ENCODE measurements at places on chromosomes 7 and 10.

- no peak for DNase-seq
Observed at GRCh38 chr7:132866144-132866531, 215.8 kb downstream of the CHCHD3 start.

DNA sequence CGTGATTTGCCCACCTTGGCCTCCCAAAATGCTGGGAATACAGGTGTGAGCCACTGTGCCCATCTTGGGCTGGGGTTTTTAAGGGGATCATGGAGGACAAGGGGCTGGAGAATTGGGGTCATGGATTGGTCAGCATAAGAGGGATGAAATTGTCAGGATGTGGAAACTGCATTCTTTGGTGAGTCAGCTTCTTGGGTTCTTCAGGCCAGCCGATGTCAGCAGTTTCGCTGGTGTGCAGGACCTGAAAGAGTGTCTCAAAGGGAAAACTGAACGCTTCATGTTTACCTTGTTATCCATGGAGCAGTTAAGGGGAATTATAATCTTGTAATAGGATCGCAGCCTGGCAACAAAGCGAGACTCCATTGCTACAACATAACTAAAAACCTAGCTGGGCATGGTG is 13.0 kb downstream of the GALNT17 start:
- DNase-seq = no peak

- no peak for DNase-seq
Observed at GRCh38 chr10:101071267-101071884, 9.6 kb downstream of the KAZALD1 start.

GRCh38 chr7:45568536-45569289 is 5.5 kb upstream of the ADCY1 start:
- DNase-seq = no peak

DNA sequence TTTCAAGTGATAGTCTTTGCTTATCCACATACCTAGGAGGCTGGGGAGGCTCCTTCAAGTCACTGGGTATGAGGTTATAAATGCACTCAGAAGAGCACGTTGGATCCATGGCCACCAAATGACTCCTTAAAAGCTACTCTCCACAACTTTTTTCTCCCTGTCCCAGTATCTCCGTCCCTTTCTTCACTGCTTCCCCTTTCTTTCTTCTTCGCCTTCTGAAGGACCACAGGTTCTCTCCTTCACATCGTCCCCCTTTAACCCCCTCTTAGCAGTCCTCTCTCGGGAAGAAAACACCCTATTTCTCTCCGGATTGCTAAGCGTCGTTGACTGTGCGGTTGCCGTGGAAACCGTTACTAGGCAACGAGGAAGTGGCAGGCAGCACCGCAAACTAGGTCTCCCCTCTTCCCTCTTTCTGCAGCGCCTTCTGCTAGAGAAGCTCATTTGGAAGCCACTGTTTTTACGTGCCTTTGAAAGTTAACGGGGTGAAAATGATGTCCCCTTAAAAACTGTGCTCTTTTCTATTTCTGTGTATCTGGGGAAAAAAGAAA is at the start of gene ENKUR:
TSS of gene ENKUR (minus strand) at position 331 of the 548 bp plus-strand sequence. CDS start at position 109, 222 bp downstream.
- peak; percentile 91 for DNase-seq
